ENCODE measurements at places on chromosomes 3 and 15.

- DNase-seq, result no peak
These were observed 1.4 kb upstream of the ETFA start for GRCh38 chr15:76312540-76313174.

GRCh38 chr3:28022916-28023315, 218.5 kb upstream of the CMC1 start:
- DNase-seq, result no peak

DNA sequence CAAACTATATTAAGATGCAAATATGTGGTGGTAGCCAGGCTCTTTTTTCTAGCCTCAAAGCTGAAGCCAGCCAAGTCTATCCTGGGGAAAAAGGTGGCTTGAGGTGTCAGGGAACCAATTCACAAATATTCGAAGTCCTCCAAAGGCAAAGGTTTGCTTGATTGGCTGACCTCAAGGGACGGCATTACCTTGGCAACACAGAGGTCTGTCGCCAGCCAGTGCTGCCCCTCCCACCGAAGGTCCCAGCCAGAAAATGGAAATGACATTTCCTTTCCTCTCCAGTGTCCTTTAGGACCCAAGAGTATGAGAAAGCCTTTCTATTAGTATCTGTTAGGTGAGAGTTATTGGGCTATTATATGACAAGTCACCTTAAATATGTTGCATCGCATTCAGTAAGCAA, 96.0 kb upstream of the LIMD1 start:
- DNase-seq, result no peak

DNA sequence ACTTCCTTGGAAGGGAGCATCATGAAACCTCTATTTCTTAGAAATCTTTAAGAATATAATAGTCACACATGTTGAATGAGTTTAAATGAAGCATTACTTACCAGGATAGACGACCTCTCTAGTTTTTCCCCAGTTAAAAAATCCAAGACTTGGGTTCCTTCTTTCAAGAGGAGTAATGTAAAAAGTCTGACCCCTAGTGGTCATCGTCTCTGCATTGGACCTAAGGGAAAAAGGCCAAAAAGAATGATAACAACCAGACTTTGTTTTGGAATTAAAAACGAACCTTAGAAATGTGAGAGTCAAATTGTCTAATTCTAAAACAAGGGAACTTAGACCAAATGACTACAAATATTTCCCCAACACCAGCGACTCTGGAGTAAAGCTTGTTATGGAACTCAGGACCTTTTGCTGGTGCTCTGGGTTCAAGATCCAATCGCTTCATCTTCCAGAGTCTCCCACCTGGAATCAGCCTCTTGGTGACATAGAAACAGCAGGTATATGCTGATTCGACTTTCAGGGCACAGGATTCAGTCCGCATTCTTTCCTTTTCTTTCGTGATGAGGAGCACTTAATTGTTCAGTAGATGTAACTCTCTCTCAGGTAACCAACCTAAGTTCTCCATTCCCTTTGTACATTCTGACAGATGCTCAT, 214.8 kb upstream of the TPRG1 start:
- peak; percentile 54 for DNase-seq

DNA sequence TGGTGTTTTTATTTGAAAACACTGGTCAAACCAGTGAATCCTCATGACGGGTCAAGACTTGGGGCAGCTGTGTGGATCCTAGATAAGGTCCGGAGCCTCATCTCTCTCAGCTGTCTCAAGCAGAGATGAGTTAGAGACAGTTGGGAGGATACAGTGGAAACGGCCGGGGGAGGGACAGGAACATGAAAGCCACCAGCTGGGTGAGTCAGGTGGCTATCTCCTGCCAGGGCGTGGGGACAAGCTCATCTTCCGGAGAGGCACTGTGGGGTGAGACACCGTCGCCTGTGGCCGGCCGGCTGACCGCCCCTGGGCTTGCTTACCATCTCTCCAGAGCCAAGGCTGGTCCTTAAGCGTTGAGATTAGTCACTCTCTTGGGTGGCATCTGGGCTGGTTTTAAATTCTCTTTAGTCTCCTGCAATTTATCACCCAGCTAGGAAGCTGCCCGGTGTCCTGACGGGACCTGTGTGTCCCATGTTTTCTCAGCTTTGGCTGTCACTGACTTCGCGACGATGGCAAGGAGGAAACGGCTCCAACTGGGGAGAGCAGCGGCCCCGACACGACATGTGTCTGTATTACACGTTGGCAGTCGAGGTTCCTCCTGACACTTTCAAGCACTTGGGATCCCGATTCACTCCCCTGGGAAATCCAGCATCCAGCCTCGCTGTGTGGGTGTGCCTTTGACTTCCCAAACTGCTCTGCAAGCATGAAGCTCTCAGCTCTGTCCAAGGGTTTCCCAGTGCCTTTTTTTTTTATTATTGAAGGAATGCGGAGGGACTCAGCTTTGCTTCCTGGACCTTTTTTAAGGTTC, 7.5 kb downstream of the ST8SIA2 start:
- no peak for DNase-seq

GRCh38 chr15:48330105-48330785, 984 bp upstream of the DUT start:
- DNase-seq, result no peak

- no peak for DNase-seq
These were observed 60.3 kb upstream of the SMAD6 start for GRCh38 chr15:66641485-66642315.

GRCh38 chr3:118761291-118761606, 273.4 kb downstream of the IGSF11 start:
- no peak for DNase-seq

GRCh38 chr15:83248151-83249029, 36.1 kb downstream of the BNC1 start:
- peak; percentile 44 for DNase-seq

DNA sequence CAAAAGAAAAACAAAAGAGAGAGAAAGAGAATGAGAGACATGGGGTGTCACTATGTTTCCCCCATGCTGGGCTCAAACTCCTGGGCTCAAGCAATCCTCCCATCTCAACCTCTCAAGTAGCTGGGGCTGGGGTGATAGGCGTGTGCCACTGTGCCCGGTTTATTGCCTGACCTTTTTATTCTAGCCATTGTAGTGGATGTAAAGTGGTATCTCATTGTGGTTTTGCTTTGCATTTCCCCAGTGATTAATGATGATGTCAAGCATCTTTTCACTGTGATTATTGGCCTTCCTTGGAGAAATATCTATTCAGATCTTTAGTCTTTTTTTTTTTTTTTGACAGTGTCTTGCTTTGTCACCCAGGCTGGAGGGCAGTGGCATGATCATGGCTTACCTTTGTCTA, 37.7 kb upstream of the GK5 start:
- no peak for DNase-seq

DNA sequence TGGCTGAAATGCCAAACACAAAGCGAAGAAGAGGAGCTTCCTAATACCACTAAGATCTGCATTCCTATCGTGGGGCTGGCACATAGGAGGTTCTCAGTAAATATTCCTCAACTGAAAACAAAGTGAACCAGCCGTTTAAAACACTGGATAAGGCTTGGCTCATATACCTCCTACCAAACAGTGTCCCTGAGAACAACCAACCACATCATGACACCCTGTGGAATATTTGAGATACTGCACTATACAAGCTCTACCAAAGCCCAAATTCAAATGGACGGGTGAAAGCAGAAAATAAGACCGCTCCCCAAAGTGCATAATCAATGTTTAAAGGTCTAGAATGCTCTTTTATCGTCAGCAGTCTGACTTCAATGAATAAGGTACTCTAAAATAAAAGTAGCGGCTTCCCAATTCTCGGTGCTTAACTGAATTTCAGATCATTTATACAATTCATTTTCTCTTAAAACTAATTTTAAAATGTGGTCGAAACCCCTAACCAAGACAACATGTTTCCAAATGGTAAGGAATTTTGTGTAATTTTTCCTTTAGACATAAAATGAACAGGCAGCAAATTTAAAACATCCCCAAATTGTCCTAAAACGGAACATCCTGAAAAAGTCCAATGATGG, 425.8 kb downstream of the ERC2 start:
- no peak for DNase-seq

DNA sequence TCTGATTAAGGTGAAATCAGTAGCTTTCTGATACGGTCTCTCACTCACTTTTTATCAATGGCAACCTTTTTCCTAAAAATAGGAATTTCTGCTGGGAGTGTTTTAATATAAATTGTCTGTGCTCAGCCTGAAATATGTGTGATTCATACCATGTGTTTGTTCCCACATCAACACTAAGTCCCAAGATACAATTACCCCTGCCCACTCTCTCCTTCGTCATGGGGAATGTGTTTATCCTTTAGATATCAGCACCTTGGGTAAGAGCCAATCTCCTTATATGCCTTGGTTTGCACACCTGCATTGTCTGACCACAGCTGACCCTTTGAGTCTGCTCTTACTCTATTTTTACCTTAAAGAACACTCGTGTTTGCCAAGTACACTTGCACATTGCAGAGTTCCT, 356.4 kb downstream of the LPP start:
- DNase-seq, result no peak

GRCh38 chr15:100863075-100863795, 16.4 kb upstream of the ALDH1A3 start:
- DNase-seq, result no peak

GRCh38 chr3:186461141-186461540, 83.0 kb downstream of the CRYGS start:
- DNase-seq, result no peak

DNA sequence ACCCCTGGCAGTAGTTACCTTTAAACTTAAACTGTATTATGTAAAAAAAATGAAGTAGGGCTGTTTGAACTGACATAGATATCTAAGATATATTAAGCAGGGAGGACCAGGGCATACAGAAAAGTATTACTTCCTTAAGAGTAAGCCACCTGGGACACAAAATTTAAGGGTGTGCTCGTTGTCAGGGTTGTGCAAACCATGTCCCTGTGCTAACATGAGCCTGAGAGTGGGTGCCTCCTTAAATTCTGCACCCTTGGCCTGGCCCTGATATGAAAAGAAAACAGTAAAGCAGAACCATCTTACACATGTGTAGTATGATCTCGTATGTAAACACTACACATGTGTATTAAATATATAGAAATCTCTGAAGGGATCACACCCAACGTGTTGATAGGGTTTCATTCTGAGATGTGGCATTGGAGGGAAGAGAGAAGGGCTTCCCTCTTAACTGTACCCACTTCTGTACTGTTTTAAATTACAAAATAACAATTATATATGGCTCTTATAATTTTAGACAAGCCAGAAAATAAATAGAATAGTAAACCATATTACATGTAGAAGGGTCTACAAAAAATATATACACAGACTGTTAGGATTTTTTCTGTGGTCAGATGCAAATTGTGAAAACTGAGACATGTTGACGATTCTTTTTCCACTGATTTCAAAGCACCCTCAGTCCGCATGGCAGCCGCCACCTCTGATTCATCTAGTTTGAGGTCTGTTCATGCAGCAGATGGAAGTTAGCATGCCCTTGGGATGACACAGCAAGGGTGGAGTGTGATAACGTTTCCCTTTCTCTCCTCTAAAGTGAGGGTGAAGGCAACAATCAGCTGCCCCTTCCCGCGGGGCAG, 400.8 kb upstream of the PROK2 start:
- DNase-seq, result no peak

GRCh38 chr3:133895208-133896001, at the start of gene RAB6B:
Gene RAB6B, minus strand, starts transcription at chr3:133895882. Its CDS starts 416 bp downstream, at chr3:133895466.
- peak; percentile 24 for DNase-seq

DNA sequence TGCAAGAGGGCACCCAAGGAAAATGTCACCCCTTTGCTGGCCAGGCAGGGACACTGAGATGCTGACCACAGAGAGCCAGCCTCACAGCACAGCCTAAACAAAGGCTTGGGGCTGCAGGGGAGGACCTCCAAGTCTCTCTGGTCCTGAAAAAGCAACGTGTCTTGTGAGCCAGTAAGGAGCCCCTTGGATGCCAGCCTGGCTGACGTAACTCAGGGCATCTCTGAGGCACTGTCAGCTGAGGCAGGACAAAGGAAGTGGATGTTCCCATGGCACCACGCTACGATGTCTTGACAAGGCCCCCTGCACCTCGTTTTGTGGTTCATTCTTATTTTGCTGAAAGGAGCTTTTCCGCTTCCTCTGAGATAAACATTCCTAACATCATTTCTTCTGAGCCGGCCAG, 160.7 kb downstream of the OR4M2 start:
- no peak for DNase-seq

DNA sequence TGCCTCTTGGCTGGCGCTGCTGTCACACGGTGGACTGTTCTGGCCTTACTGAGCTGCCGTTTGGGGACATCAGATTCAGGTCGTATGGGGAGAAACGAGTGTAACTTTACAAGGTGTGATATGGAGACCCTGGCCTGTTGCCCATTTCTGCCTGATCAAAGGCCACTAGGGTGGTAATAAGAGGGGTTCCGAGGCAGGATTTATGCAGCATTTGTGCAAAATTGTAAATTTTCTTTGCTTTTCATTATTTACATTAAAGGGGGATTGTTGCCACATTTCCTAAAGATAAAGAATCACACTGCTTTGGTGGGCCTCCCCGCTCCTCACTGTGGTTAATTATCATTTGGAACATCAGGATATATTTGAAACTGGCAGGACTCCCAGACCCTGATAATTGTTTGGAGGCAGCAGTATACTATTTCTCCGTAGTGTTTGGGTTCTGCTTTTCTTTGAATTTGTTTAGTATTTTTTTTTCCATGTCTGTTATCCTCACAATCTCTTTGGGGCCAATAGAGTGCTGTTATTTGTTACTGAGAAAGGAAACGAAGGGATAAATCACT, 891 bp downstream of the NXPE3 start:
- DNase-seq, result no peak

- DNase-seq, result no peak
These were observed 308.8 kb upstream of the PDZRN3 start for GRCh38 chr3:73933585-73933984.

DNA sequence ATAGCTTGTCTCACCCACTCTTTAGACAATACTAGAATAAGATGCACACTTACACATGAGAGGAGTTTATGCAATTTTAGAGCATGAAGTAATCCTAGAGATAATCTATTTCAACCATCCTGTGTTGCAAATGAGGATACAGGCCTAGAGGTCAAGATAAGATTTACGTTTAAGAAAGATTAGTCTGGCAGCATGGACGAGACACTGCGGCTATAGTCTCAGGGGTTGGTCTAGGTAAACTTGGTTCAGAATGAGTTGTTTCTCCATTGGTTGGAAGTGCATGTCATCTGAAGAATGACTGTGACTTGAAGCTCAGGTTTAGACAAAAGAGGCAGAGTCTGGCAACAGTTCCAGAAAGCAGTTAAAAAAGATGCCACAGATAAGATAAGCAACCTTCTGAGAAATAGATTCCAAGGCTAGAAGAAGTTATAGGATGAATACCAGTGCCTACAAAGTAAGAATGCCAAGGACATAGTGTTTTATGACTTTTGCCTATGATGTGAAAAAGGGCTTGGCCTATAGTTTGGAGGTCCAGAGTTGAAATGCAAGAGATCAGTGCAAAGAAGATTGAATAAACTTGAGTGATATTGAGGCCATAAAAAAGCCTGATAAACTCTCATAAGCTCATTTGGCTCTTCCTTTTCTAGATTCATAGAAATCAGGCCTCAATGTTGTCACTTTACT, 631.0 kb downstream of the SQOR start:
- DNase-seq, result no peak

- DNase-seq, result no peak
These were observed 2.6 kb downstream of the PCSK6 start for GRCh38 chr15:101486696-101487459.

All from RPMI8226 (cell line).